ENCODE measurements at places on chromosomes 3 and 15.
A peak's percentile ranks its signal among the peaks of the same experiment; 100 is the strongest.

GRCh38 chr15:33934921-33935320, 33.4 kb upstream of the CHRM5 start:
- DNase-seq, result no peak

GRCh38 chr3:193812078-193812725, 219.2 kb downstream of the OPA1 start:
- no peak for DNase-seq

DNA sequence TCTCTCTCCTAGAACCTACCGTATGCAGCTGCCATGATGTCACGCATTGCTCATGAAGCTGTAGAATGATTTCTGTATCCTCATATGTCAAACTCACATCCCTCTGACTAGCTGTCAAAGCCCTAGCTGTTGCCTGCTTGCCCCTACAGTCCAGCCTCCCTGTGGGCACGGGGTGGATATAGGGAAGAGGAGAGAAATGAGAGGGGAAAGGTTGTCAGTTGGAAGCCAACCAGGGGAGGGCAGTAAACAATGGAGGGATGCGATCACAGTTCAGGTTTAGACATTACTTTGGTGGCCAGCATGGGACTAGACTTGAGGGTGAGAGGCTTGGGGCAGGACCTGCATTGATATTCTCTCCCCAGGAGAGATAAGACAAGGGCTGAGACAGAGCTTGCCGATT, 1.7 kb upstream of the HDGFL3 start:
- DNase-seq, result no peak

- DNase-seq, result no peak
These were observed 212.7 kb downstream of the ALCAM start for GRCh38 chr3:105579439-105579838.

DNA sequence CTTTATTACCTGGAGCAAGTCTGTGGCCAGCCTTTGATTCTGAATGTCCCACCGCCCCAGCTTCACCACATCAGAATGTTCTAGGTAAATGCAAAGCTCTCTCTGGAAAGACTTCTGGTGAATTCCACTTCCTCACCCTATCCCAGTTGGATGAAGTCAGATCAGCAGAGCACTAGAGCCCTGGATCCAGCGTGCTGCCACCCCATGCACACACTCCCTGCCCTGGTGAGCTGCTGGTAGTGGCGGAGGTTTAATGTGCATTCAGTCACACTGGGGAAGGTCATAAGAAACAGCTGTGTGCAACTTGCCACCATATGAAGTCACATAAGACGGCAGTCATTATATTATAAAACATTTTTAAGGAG, 16.3 kb upstream of the SLC41A3 start:
- DNase-seq, result no peak

- DNase-seq, result no peak
These were observed 6.0 kb downstream of the DIPK2A start for GRCh38 chr3:143977341-143978262.

DNA sequence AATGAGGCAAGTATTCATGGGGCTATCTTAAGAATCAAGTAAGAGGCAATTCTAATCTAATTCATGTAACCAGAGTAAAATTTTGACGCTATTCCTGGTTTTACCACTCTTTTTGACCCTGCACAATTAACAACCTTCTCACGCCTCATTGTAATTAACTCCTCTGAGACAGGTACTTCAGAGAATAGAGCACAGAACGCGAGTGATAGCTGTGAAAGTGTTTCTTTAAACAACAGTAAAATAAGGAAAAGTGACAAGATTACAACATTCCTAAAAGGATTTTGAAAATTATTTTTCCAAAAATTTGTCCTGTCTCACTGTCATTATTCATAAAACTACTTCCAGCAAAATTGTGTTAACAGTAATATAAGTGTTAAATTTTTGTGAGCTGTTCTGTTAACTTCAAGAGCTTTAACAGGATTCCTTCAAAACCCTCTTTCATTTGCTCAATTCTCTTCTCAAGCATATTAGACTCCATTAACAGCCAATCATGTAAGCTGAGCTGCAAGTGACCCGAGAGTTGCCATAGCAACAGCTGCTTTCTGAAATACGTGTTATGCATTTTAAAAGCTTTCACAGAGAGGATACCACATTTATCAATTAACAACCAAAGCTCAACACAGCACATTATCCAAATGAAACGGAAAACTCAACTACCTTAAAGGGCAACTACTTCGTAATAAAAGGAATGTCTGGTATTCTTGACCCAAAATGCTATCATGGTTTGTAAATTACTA, 93.1 kb downstream of the STAG1 start:
- DNase-seq, result peak; percentile 23

- DNase-seq, result peak; percentile 84
These were observed 1.1 kb downstream of the SLC35G2 start for GRCh38 chr3:136819731-136820679.

DNA sequence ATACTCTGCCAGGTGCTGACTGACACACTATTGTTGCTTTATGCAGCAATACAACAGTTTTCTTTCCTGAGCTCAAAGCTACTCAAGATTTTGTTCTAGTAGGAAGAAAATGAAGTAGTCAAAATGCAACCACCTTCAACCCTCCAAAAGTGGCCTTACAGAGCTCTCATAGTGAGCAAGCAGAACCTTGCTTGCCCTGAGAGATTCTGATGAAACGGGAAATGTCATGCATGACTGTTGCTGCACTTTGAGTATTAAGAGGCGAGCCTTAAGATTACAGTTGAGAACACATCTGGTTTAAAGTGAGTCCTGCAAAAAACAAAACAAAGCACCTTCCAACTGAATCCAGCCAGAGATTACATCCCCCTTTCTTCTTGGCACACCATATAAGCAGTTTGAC, 29.7 kb downstream of the MINDY4B start:
- DNase-seq, result no peak

DNA sequence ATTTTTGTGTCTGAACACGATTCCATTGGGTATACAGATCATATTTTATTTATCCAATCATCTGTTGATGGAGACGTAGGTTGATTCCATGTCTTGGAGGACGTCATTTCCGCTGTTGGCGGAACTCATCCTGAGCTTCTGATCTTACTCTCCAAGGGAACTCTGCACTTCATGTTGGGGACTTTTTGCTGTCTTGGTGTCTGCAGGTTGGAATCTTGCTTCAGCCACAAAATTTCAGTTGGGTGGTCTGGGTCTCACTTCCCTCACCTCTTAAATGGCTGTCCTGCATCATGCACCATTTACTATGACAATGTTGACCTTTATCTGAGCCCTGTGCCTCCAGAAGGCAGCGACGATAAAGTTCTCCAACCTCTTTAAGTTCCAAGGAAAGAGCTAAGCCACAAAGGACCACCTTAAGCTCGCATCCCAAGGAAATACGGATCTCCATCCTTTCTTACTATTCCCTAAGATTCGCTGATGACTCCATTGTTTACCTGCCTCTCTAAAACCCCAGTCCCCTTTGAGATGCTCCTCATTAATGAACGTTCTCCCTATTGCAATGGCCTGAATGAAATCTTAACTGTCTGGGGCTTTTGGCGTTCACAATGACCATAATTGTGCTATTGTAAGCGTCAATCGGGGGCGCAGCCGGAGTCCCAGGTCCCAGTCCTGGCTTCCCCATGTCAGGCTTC, 23.1 kb upstream of the RNU6-1 start:
- no peak for DNase-seq

DNA sequence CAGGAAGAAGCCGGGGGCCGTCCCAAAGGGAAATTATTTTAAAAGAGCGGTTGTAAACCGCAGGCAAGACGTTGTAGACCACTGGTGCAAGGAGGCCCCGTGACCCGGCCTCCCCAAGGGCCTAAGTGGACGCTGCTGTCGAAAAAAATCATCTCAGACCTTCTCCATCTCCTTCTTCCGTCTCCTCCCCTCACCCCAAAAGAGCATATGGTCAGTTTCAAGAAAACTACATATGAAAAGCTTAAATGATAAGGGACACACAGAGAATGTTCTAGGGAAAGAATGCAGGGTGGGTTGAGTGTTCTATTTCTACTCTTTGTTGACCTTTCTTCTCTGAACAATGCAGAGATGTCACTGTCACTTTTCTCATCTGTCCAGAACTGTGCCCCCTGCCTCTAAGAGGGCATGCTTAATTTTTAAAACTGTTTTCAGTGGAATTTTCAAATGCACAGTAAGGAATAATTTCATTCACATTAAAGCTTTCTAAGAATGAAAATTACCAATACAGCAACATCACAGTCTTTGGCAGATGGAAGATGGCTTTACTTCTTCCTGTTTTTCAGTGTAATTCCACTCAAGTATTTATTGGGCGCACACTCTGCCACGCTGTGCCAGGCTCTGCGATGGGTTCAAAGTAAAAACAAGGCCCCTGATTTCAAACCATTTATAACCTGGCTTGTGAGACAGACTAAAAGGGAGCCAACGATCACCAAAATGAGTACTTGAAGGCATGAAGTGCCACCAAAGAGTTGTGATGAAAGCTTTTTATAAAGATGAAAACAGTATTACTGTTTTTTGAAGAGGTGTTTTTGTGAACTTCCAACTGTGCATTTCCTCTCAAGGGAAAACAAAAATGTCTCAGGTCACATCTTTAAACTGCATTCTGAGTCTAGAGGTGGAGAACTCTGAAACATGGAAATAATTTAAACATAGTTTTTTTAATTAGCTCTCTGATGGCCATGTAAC, 891 bp upstream of the TOP2B start:
- DNase-seq, result no peak

- DNase-seq, result no peak
These were observed 72.7 kb upstream of the ABI3BP start for GRCh38 chr3:101065962-101066361.

DNA sequence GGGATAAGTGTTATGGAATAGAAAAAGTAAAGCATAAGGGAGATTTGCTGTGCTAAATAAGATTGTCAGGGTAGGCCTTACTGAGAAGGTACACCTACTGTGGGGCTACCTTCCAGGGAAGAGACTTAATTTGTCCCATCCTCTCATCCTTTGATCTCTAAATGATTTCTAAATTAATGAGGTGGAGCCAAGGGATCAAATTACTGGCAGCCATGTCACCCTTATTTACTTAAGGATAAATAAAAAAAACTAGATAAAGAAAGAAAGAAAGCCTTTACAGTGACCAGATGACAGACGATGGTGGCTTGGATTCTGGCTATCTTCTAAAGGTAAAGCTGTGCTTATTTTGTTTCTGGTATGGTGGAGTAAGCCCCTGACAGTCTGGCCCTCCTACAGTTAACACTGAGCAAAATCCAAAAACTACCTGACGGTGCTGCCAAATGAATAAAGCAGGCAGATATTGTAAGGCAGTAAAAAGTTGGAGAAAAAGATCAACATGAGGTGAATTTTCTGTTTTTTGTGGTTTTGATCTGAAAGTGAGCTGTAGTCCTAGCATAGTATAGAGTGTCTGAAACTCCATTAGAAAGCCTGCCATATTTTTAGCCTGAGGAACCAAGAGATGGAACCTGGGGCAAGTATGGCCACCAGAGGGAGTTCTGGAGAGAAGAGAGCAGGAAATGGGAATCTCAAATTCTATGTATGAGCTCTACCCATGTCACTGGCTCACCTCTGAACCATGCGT, 285.1 kb upstream of the MANF start:
- peak; percentile 14 for DNase-seq

DNA sequence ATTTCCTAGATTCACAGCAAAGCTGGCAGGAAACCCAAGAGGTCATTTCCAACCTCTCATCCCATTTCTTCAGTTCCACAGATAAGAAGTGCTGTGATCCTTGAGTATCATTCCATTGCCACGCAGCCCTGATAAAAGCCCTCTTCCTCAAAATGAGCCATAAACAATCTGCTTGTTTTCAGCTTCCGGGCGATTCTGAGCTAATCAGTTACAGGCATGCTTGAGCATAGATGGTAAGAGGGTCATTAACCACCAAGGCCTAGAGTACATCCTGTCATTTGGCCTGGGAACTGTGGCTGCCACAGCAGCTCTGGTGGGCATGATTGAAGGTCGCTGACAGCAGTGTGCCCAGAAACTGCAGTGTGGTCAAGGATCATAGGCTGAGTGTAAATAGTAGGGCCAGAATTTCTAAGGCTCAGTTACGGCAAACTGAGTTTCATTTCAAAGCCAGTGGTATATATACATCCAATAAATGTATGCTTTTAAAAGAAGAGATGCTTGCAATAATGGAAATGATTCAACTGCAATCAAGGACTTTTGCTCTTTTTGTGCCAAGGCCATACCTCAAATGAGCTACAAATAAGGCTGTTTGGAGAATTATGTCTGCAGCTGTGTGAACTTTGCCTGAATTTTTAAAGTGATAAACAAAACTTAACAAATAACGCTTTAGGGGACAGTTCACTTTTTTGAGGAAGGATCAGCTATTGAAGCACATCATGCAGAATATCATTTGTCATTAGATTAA, 47.3 kb downstream of the P3H2 start:
- no peak for DNase-seq

GRCh38 chr3:160986069-160986468, 119.1 kb downstream of the B3GALNT1 start:
- DNase-seq, result no peak

GRCh38 chr3:69164296-69164695, 41.9 kb upstream of the LMOD3 start:
- DNase-seq, result no peak

DNA sequence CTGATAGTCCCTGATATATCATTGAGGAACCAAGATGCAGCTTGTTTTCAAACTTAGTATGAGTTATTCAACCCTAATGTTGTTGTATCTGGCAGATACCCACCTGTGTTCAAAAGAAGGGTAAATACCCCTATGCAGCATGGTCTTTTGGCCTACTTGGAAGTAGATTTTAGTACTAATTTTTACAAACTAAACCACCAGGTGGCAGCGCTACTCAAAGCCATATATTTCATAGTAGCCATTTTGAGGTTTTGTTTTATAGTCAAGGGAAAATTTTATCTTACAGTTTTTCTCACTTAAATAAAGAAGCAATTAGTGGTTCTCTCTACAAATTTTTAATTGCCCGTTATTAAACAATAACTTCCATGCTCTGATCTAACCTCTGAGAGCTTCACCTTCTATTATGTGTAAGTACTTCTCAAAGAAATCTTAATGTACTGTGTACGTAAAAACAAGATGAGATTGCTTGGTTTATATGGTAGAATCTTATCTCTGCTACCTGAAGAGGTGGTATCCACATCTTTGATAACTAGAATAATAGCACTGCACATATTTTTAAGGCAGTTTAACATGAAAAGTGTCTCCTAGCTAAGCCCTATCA, 31.5 kb upstream of the MLF1 start:
- peak; percentile 42 for DNase-seq

DNA sequence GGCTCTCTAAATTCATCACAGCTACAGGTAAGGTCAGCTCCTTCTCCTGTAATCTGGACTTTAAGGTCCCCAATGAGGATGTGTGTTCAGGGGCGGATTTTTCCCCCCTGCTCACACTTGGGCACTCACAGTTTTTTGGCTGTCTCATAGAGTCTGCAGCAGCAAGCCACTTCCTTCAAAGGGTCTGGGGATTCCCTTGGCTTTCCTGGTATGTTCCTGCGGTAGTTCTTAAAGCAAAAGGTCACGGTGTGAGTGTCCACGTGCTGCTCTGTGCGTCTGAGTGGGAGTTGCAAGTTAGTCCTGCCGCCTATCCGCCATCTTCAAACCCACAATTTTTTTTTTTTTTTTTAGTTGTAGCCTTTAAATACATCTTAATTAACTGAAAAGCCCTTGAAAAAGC, 15.4 kb upstream of the CFAP20DC start:
- no peak for DNase-seq

GRCh38 chr3:193389335-193389734, 10.8 kb upstream of the ATP13A5 start:
- DNase-seq, result no peak

- DNase-seq, result no peak
These were observed 28.4 kb upstream of the MEF2A start for GRCh38 chr15:99537344-99537743.
